ENCODE measurements at places on chromosomes 11 and 22.

DNA sequence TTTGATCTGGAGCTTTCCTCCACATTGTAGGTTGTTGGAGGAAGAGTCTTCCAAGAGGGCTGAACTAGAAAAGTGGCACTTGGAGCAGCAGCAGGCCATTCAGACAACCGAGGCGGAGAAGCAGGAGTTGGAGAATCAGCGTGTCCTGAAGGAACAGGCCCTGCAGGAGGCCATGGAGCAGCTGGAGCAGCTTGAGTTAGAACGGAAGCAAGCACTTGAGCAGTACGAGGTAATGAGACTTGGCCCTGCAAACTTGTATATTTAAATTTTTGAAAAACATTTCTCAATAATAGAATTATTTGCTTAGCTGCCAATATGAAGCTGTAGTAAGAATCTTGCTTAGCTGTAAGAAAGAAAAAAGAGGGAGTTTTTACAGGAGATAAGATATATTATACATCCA is 84.0 kb downstream of the SWAP70 start:
- no peak for DNase-seq

GRCh38 chr22:50178871-50179869 is 6.5 kb upstream of the TRABD start:
- no peak for DNase-seq

DNA sequence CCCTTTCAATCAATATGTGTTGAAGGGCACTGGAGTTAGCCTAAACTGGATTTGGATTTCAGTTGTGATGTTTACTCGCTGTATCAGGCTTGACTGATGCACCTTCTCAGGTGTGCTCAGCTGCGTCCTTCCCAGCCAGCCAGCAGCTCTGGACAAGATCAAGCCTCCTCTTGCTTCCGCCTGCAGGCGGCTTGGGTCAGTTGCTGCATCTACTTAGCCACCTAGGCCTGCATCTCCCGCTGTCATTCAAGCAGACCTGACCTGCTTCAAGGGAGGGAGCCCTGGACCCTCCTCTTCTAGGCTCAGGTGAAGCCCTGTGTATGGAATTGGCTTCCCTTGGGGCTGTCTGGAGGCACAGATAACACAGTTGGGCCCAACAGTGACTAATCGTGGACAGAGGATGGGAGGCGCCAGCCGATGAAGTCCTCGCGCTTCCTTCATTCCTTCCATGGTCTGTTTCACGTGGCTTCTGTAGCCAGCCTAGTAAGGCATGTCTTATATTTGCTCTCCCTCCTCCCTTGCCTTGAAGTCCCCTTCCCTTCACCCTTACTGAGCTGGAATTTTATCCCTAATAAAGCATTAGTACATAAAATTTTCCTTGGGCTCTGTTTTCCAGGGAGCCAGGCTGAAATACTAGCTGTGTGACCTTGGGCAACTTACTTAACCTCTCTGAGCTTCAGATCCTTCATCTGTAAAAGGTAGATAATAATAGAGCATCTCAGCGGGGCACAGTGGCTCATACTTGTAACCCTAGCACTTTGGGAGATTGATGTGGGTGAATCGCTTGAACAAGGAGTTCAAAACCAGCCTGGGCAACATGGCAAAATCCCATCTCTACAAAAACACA is 2.1 kb upstream of the LHFPL7 start:
- DNase-seq: no peak

GRCh38 chr11:64861227-64861975 is 16.9 kb upstream of the CDC42BPG start:
- no peak for DNase-seq

GRCh38 chr11:12408156-12408770 is 30.9 kb downstream of the PARVA start:
- DNase-seq: no peak

Measured in astrocyte of the spinal cord (primary cell).